ENCODE measurements at places on chromosomes 6 and 20.

DNA sequence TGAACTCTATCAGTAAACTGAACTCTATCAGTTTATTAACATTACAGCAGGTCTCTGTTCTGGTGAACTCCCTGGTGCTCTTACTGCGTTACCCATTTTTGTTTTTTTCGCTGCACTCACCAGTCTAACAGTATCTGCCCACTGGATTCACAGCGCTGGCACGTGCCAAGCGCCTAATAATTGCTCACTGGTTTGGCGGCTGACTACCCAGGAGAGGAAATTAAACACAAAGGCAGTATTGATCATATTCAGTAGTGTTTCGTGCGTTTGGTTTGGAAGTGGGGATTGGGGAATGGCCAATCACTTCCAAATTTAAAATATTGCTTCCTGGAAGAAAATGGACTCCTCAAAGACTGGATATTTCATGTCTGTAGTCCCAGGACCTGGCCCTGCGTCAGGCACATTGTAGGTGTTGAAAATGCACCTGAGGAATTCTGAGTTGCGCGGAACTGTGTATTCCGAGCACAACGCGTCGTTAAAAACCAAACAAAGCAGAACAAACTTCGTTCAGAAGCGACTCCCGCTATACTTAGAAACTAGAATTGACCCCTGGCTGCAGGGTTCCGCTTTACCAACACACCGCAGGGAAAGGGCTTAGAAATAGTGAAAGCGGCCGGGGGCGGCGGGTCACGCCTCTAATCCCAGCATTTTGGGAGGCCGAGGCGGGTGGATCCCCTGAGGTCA lies 1.1 kb upstream of the RPS12 start:
- peaks cover 25% of the 10 kb centered on the region for H3K36me3 ChIP-seq
- H3K4me1 ChIP-seq = peaks cover 40% of the 10 kb centered on the region
- peak overlapping the region; percentile 97 for H3K27ac ChIP-seq

GRCh38 chr6:166104872-166105271 lies 62.8 kb downstream of the TBXT start:
- H3K27me3 ChIP-seq = no peaks in the 10 kb centered on the region
- H3K36me3 ChIP-seq = no peaks in the 10 kb centered on the region
- DNase-seq = no peak
- H3K27ac ChIP-seq = no peak overlapping the region

- no peaks in the 10 kb centered on the region for H3K27me3 ChIP-seq
- H3K36me3 ChIP-seq = no peaks in the 10 kb centered on the region
- H3K27ac ChIP-seq = no peak overlapping the region
- H3K4me1 ChIP-seq = no peaks in the 10 kb centered on the region
These were observed 14.8 kb upstream of the LPA start for GRCh38 chr6:160678744-160679401.

- no peaks in the 10 kb centered on the region for H3K4me1 ChIP-seq
- H3K27ac ChIP-seq = no peak overlapping the region
- no peaks in the 10 kb centered on the region for H3K27me3 ChIP-seq
- no peak overlapping the region for H3K4me3 ChIP-seq
- no peak for DNase-seq
- H3K36me3 ChIP-seq = no peaks in the 10 kb centered on the region
These were observed 200.7 kb upstream of the SPTLC3 start for GRCh38 chr20:12808006-12808567.

DNA sequence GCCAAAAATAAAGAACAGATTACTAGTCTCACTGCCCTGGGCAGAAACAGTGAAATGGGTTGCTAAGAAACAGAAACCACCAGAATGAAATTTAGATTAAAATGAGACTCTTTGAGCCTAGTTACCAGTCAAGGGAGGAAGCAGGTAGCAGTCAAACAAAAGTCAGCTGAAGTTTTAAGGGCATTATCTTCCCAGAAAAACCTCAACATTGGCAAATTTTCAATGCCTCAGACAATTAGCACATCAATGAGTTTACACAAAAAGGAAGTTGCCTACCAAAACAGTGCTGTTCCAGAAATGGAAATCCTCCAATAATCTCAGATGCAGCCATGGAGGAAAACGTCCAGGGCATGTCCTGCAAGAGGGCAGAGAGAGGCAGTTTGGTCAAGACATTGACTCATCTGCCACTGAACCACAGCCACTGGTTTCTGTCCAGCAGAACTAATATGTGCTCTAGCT lies 399.7 kb upstream of the ADGRB3 start:
- no peak overlapping the region for H3K27ac ChIP-seq
- DNase-seq = no peak
